ENCODE measurements at places on chromosomes 13 and 19. TPM values are rescaled to one million over a fixed set of nuclear protein-coding genes. Genes with fewer than 3 reads are reported as not detected.
A peak's percentile ranks its signal among the peaks of the same experiment; 100 is the strongest.

- DNase-seq = no peak
These were observed 6.0 kb downstream of the TMED1 start for GRCh38 chr19:10829967-10830366.

GRCh38 chr13:97640268-97640667 is 206.3 kb downstream of the RAP2A start:
- no peak for DNase-seq

DACT3 gene
- total RNA-seq = 15.1 TPM

GRCh38 chr19:56927294-56927693 is 86.8 kb upstream of the PEG3 start:
- DNase-seq = no peak

- DNase-seq = no peak
These were observed 1.9 kb downstream of the HNRNPA1L2 start for GRCh38 chr13:52644108-52644507.

DNA sequence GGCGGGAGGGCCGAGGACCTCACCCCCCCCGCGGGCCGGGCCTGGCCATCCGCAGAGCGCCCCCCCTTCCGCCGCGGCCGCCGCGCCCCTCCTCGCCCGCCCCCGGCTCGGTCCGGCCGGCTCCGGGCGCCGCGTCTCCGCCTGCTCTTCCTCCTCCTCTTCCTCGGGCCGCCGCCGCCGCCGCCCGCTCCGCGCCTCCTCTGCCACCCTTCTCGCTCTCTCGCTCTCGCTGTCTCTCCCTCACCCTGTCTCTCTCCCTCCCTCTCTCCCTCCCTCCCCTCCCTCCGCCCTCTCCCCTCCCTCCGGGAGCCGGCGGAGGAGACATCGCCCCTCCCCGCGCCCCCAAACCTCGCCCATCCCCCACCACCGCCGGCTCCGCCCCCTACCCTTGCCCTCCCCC is at the start of gene SHANK1:
TSS of gene SHANK1 (minus strand) at position 237 of the 400 bp plus-strand sequence. CDS start 2,883 bp downstream, outside the sequence.
- no peak for DNase-seq

DNA sequence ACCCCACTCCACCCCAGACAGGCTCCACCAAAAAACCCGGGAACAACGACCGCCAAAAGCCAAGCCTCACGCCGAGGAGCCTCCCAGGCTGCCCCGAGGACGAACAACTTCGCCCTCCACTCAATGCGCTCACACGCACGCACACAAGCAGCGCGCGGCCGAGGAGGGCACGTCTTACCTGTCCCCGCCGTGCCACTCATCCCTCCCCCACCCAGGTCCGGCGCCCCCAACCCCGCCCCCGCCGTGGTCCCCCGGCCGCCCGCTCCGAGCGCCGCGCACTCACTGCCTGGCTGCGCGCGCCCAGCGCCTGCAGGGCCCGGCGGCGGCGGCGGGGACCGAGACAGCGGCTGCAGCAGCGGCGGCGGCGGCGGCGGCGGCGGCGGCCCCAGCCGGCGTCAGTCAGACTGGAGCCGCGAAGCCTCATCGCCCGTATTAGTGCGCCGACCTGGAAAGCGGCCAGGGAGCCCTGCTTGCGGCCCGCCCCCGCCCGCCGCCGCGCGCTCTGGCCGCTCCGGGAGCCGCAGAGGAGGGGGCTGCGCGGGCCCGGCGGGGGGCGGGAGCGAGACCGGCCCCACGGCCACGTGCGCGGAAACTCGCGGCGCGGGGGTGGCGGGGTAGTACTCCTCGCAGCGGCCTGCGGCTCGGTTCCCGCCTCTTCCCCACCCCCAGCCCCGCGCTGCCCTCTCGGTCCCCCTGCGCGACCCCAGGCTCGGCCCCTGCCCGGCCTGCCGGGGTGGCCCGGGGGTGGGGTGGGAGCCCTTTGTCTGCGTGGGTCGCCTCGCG is at the start of gene SMAD9:
TSS of gene SMAD9 (minus strand) at position 406 of the 783 bp plus-strand sequence. CDS start 40,549 bp downstream, outside the sequence.
- peak; percentile 63 for DNase-seq

PTGIR gene
- total RNA-seq = 17.3 TPM

GRCh38 chr13:74922963-74923362 is 559.0 kb downstream of the TBC1D4 start:
- DNase-seq = no peak

DNA sequence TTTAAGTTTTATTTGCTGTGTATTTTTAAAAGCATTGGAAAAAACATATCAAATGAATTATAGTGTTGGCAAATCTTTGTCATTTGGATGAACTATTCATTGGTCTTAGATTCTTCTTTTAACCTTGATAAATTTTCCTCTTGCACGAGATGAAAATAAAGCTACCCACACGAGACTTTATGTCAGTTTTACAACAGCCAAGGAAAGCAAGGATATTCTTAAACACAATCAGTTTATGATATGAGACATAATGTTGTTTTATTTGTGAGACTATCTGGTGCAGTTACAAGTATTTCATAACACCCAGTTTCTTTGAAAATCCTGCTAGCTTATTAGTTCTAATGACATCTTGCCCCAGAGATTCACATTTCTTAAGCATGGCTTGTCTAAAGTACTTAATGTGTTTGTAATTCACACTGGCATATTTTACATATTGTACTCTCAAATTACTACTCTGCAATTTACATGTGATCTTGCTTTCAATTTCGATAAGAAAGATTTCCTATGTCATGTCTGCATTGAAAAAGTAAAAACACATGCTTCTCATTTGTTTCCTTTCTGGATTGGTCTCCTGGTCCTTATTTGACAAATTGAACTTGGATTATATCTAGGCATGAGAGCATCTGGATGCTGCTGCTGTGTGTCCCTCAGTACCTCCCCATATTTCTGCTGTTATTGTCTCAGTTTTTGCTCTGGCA is 955.5 kb upstream of the PCDH9 start:
- no peak for DNase-seq

DNA sequence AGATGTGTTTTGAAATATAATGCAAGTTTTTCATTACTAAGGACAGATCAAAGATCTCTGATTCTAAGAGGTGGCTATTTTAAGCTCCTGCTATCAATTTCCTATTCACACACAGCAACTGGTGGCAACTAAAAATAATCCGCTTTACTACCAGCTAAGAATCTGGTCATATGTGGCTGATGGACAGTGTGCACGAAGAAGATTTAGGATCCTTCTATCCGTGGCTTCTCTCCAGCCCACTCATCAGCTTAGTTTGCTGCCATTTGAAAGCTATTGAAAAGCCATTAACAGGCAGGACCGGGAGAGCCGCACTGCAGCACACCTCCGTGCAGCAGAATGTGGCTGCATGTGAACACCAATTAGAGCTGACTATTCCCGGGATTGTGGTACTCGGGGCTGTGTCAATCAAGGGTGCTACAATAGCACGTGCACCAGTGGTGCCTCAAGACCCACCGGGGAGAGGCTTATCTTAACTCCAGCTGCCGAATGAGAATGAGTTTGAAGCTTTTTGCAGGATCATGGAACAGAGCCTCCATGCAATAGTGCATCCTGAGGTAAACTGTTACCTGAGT is at the start of gene MYO16:
TSS of gene MYO16 (plus strand) at position 431 of the 572 bp plus-strand sequence. CDS start 234 bp downstream, outside the sequence.
- no peak for DNase-seq

DNA sequence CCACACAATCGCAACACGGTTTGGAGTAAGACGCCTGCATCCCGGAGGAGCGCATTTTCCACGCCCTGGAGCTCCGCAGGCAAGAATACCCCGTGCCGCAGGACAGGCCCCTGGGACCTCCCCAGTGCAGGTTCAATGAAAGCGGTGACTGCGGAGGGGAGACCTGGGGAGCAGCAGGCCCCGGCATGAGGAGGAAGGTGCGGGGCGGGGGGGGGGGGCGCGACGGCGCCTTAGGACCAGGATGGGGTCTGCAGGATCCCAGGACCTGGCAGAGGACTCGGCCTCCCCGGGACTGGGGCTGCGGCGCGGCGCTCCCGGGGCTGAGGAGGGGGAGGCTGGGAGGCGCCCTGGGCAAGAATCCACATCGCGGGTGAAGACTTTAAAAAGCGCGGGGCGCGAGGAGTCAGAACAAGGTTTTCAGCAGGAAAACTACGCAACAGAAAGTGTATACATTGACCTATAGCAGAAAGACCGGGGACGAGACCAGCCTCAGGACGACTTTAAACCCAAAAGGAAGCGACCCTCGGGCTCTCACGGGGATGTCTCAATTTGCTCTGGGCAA is 432 bp downstream of the ZNF611 start:
- no peak for DNase-seq

GRCh38 chr19:34480971-34481841 is at the start of gene WTIP:
WTIP (plus strand) TSS chr19:34481758; CDS start chr19:34481975, 217 bp downstream.
- peak; percentile 67 for DNase-seq

DNA sequence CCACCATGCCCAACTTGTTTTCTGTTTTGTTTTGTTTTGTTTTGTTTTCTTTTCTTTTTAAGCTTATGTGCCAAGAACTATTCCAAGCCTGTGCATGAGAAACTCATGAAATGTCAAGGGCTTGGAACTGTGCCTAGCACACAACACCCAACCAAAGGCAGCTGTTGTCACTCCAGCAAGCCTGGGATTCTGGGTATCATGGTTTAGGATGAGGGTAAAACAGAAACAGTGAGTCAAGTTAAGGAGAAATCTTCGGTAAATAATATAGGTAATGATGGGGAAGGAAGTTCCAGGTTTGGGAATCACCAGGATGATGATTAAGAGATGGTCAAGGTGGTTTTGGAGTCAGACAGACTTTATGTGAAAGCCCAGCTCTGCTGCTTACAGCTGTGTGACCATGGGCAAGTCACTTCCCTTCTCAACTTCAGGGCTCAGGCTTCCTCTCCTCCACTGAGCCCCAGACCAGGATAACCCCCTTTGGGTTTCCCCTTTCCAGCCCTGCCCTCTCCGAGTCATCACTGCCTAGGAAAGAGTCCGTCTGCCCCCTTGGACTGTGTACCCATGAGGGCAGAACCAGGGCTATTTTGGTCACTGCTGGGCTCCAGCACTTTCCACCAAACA is 5.0 kb downstream of the PVR start:
- peak; percentile 19 for DNase-seq

TTYH1 gene
- total RNA-seq = not detected

- DNase-seq = peak; percentile 41
These were observed 271.4 kb downstream of the NALCN start for GRCh38 chr13:101144808-101145419.

DNA sequence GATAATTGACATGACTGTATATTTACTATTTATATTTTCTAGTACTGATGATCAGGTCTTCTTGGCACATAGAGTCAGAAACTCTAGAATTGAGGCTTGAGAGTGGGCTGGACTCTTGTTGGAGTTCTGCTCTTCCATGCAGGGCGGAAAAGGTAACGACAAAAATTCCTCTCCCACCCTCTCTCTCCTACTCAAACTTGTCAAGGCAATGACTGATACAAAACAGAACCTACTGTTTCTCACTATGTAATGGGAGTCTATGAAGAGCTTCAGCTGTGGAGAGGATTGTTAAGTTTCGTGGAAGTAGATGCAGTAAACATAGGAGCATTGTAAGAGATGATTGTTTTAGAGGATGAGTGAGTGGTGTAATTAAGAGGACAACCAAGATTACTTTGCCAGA is 8.8 kb downstream of the EDNRB start:
- DNase-seq = no peak

LRFN3 gene
- 20.6 TPM for total RNA-seq

DNA sequence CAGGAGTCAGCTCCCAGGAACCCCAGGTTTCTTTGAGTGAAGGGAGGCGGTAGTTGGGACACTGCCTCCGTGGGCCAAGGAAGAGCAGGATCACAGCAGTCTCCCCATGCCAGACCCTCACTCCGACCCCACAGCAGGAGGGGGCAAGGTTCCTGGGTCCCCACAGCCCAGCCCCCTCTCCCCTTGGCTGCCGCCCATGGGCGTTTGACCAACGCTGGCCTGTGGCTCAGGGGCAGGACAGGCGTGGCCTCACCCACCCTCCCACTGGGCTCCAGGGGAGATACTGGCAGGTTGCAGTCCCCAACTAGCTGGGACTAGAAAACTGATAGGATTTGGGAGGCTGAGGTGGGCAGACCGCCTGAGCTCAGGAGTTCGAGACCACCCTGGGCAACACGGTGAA is 9.2 kb downstream of the COPE start:
- no peak for DNase-seq

GRCh38 chr13:109869312-109870237 is 83.2 kb upstream of the IRS2 start:
- DNase-seq = peak; percentile 16

DNA sequence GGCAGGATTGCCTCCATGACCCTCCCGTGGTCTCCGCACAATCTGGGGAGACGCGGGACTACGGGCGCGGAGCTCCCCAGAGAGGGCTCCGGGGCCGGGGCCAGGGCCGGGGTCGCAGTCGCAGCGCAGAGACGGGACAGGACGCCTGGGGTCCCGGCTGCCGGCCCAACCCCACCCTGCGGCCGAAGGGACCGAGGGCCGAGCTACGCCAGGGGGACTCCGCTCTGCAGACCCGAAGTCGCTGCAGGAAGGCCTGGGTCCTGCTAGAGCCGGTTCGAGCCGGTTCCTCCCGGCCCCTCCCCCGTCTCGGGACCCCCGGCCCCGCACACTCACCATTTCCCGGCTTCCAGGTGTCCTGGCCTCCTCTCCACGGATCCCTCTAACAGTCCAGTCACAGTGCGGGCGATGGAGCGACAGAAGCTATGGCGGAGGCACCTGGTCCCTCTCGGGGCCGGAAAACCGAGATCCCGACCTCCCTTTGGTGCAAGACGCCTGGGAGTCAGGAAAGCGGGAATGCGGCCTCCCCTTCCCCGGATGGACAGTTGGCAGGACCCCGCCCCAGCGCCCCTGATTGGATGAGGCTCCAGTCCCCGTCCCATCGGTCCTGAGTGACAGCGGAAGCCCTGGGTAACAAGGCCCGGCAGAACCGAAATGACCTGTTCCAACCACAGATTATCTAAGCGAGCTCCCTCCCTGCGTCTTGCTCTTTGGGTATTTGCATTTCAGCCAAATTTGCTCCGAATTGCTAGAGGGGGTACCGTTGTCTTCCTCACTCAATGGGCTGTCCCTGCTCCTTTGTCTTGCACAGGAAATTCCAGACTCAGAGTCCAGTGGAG is at the start of gene ZNF625:
TSS of gene ZNF625 (minus strand) at position 512 of the 836 bp plus-strand sequence. CDS start at position 336, 176 bp downstream.
- DNase-seq = peak; percentile 74

GNG8 gene
- not detected for total RNA-seq

NOTCH3 gene
- total RNA-seq = 3.4 TPM

CEACAM20 gene
- not detected for total RNA-seq

DNA sequence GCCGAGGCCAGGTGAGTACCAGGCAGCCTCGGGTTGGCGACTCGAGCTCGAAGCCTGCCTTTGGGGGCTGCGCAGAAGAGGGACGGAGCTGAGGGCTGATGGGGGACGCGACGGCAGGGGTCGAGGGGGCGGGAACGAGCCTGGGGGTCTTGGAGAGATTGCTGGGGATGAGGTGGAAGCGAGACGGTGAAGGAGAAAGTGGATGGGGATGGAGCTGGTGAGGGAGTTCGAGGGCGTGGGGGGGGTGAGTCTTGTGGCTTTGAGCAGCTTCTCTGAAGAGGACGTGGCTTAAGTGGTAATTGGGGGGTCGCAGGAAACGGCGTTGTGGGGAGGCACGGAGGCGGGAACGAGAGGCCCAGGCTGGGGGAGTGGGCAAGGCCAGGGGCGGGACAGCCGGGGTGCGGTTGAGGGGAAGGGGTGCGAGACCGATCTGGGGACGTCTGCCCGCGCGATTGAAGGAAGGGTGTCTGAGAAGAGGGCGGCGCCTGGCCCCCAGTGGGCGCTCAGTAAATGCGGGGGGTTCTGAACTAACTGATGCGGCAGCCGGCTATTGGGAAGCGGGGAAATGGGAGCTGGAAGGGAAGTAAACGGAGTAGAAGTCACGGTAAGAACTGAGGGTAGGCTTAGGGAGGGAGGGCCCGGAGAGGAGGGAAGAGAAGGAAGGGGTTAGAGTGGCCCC is 426 bp downstream of the MYO9B start:
- DNase-seq = no peak

MBD3L2 gene
- not detected for total RNA-seq

All from HFFc6 (cell line).